ENCODE measurements at places on chromosomes 1 and 21.

DNA sequence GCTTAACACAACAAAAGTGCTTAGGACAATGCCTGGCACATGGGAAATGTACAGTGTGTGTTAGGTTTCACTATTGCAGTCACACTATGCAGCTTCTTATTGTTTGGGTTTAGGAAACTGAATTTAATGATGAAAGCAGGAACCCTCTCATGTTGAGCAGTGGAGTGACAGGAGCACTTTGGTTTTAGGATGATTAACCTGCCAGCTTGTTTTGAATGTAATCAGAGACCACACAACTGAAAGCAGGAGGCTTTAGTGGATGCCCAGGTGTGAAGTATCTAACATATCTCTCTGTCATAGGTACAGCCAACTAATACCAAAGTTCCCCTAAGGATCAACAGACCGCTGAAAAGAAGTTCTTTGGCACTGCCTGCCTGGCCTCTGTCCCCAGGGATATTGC is 406.9 kb upstream of the USP24 start:
- no peak for DNase-seq

GRCh38 chr1:14602136-14602535 is 3.7 kb downstream of the KAZN start:
- peak; percentile 38 for DNase-seq

DNA sequence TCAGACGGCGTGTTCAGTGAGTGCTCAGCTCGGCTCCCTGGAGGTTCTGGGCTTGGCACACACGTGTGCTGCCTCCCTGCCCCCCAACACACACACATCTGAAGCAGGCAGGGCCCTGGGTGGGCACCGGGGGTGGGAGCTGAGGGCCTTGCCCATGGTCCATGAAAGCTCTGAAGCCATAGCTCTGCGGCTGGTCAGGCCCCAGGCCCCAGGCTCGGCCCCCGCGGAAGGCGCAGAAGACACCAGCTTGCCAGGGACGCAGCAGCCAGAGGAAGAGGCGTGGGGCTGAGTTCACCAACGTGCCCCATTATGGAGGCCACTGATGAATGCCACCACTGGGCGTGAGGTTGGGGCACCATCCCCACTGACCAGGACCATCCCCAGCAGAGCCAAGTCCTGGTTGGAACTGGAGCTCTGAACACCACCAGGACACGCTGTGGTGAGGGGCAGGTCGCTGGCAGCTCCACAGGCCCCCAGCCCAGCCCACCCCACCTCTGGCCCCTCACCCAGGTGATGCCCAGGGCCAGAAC is 4.2 kb downstream of the AURKAIP1 start:
- DNase-seq, result no peak

DNA sequence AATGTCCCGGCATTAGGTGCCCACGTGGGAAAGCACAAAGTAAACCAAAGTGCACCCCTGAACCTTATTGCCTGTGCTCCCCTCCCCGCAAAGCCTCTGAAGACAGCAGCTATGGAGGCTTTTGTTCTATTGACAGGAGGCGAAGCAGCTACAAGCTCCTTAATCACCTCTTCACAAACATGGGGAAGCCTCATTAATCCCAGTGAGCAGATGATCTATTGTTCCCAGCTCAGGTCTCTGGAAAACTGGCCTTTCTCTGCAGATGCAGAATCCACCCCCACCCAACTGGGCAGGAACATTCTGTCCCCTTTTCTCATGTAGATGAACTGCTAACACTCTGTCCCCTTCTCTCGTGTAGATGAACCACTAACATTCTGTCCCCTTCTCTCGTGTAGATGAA is 190.5 kb upstream of the CSF3R start:
- no peak for DNase-seq

GRCh38 chr1:221457685-221458446 is 284.0 kb downstream of the DUSP10 start:
- DNase-seq, result no peak

- no peak for DNase-seq
These were observed 174.3 kb downstream of the SETD4 start for GRCh38 chr21:35885942-35886541.
